ENCODE measurements at places on chromosomes 5 and 9. TPM values are rescaled to one million over a fixed set of nuclear protein-coding genes. Genes with fewer than 3 reads are reported as not detected.

CDKN2B-AS1 gene
- 0.62 TPM for total RNA-seq

CAPSL gene
- not detected for total RNA-seq

MBLAC2 gene
- total RNA-seq: 18.7 TPM

PCDHA10 gene
- total RNA-seq: 20.3 TPM

OR1L1 gene
- not detected for total RNA-seq

SWI5 gene
- total RNA-seq: 5.5 TPM

LCNL1 gene
- 0.16 TPM for total RNA-seq

TAF11L10 gene
- total RNA-seq: not detected

OR1J2 gene
- total RNA-seq: not detected

IL7R gene
- under 0.01 TPM for total RNA-seq

CCDC171 gene
- 56.5 TPM for total RNA-seq

EEIG1 gene
- total RNA-seq: 2.7 TPM

PTBP3 gene
- total RNA-seq: 44.9 TPM

HMMR gene
- 3.0 TPM for total RNA-seq

TRIM36 gene
- total RNA-seq: 98.4 TPM

CRHBP gene
- total RNA-seq: 2.3 TPM

PHF24 gene
- 25.6 TPM for total RNA-seq

LRRTM2 gene
- 104 TPM for total RNA-seq

CAMLG gene
- 85.9 TPM for total RNA-seq

TMEM174 gene
- total RNA-seq: not detected

RANBP6 gene
- total RNA-seq: 69.4 TPM

ADAMTSL1 gene
- total RNA-seq: 7.3 TPM

WDR38 gene
- total RNA-seq: not detected

CCL27 gene
- 0.31 TPM for total RNA-seq

GPR21 gene
- 13.3 TPM for total RNA-seq

TRIM41 gene
- total RNA-seq: 11.9 TPM

GABBR2 gene
- total RNA-seq: 42.7 TPM

IFNA6 gene
- not detected for total RNA-seq

GRM6 gene
- 0.16 TPM for total RNA-seq

OSMR gene
- 2.0 TPM for total RNA-seq

FAM221B gene
- not detected for total RNA-seq

ELOVL7 gene
- total RNA-seq: 8.7 TPM

AUH gene
- total RNA-seq: 30.3 TPM

TPPP gene
- total RNA-seq: 16.2 TPM
